Thymus (tissue), 14 donors: ENCODE measurements at places on chromosomes 11 and 22.
A peak's percentile ranks its signal among the peaks of the same experiment; 100 is the strongest.

DNA sequence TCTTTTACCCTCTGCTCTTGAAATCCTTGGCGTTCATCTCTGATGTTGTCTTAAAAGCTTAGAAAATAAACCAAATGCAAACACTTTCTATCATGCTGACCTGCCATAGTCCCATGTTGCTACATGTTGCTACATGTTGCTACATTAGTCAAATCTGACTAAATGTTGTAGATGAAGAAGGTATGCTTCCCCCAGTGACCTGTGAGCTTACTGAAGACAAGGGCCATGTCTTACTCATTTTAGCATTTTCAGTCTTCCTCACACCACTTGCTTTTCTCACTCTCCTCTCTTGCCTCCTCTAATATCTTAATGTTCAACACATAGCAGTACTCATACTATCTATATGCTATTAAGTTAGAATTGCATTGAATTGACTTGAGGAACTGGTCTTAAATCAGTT is 346.4 kb upstream of the MTNR1B start:
- no peak for DNase-seq

- DNase-seq: no peak
Observed at GRCh38 chr11:45278714-45279113, 7.4 kb downstream of the SYT13 start.

GRCh38 chr11:3006505-3007260 is 14.6 kb upstream of the NAP1L4 start:
- DNase-seq: no peak

- DNase-seq: no peak
Observed at GRCh38 chr11:32288276-32288675, 147.1 kb downstream of the WT1 start.

- DNase-seq: no peak
Observed at GRCh38 chr11:6799402-6799801, at the start of gene OR6A2. Gene OR6A2 (minus strand): TSS chr11:6799689. CDS start chr11:6795708, 3,981 bp downstream.

DNA sequence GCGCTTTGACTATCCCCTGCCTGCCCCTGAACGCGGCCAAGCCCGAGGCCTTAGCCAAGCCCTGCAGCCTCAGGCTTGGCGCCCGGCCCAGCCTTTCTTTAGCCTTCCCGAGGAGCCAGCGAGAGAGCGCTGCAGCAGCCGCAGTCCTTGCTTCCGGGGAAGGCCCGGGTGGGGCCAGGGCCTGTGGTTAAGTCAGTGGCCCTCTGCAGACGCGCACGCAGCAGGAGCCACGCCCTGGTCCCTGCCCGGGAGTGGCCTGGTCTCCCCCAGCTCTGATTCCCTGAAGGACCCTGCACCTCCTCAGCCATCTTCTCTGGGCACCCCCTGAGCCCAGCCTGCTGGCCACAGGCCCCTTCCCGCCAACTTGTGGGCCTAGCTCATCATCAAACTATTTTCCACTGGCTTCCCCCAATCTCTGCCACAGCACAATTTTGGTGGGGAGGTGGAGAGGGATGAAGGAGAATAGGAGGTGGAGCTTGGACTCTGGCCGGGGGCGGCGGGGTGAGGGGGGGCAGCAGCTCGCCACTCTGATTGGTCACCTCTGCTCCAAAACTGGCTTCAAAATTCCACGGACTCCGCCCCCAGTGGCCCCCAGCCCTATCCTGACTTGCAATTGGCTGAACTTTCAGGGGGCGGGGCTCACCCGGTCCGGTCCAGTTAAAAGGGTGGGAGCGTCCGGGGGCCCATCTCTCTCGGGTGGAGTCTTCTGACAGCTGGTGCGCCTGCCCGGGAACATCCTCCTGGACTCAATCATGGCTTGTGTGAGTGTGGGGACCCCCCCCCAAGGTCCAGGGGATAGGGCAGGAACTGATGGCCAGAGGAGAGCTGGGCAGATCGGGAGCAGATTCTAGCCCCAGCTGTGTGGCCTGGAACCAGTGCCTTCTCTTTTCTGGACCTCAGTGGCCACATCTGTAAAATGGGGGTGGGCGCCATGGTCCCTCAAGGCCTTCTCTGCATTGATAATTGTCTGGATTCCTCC is at the start of gene LGALS1:
TSS of gene LGALS1 (plus strand) at position 686 of the 979 bp plus-strand sequence. CDS start at position 753, 67 bp downstream.
- DNase-seq: peak; percentile 59
